ENCODE measurements at places on chromosomes 5 and 9.

DNA sequence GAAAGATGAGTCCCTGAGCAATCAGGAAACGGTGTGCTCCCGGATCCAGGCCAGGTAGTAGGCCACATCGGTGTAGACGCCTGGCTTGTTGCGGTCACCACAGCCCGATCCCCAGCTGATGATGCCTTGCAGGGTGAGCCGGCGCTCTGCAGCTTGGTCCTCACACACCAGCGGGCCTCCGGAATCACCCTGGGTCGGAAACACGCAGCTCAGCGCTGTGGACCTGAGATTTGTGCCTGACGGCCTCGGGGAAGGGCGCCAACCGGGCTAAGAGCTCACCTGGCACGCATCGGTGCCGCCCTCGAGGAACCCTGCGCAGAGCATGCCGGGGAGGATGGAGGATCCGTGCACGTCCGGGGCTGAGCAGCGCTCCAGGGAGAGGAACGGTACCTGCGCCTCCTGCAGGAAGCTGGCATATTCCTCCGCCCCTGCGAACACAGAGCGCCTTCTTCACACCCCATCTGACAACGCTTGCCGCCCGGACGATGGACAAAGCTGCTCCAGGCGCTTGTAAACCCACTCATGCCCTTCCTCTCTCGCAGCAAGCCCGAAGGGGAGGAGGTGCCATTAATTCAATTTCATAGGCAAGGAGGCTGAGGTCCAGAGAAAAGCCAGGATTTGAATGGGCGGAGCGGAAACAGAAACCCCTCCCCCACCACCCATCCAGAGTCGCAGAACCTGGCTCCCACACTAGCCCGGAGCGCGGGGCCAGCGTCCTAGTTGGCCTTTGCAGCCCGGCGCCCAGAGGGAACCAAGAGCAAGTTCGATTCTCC is 2.0 kb upstream of the PFN3 start:
- DNase-seq: no peak

DNA sequence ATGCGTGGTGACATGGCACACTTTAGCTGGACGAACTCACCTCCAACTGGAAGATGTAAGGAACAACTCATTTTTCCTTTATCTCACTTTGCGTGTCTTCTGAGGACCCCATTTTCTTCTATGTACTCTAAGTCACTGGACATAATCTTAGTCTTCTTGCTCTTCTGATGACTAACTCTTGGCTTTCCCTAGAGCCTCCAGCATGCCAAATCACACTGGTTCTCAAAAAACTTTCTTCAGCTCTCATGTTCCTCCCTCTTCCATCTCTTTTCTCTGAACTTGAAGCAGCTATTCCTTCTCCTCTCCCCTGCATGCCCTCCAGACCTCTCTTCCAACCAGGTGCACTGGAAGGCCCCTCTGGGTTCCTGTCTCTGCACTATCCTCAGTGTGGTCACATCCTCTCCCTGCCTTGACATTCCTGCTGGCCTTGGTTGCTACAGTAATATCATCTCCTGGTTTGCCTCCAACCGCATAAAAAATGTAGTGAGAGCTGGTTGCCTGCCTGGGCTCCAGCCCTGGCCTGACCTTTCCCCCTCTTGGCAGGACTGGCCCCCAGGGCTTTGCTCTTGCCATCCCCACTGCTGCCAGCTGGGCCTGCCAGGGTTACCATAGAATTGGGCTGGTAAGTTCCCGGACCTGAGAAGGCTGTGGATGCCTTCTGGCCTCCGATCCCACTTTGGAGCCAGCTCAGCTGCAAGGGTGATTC is 44.8 kb upstream of the BNC2 start:
- DNase-seq: no peak

- DNase-seq: no peak
Measured at GRCh38 chr9:70586476-70586875, 172.0 kb upstream of the KLF9 start.

- no peak for DNase-seq
Measured at GRCh38 chr5:16944816-16945562, 8.9 kb upstream of the MYO10 start.

GRCh38 chr9:13915131-13915530 is 398.8 kb downstream of the NFIB start:
- DNase-seq: no peak

DNA sequence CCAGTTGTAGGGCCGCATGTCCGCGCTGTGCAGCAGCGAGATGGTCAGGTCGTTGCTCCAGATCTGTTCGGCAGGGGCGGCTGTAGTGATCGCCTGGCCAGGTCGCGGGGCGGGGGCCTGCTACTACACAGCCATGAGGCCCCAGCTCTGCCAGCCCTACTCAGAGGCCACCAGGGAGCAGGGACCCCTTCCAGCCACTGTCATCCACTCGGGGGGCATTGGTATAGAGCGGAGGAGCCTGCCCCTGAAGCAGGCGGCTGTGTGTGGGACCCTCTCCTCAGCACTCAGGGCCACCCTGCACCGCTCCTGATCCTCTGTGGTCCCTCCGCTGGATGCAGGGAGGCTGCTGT is 1.7 kb downstream of the FBXW5 start:
- no peak for DNase-seq

- DNase-seq: no peak
Measured at GRCh38 chr9:113948891-113949570, 72.9 kb downstream of the ZNF618 start.

GRCh38 chr5:60972231-60972630 is 27.2 kb downstream of the NDUFAF2 start:
- no peak for DNase-seq

DNA sequence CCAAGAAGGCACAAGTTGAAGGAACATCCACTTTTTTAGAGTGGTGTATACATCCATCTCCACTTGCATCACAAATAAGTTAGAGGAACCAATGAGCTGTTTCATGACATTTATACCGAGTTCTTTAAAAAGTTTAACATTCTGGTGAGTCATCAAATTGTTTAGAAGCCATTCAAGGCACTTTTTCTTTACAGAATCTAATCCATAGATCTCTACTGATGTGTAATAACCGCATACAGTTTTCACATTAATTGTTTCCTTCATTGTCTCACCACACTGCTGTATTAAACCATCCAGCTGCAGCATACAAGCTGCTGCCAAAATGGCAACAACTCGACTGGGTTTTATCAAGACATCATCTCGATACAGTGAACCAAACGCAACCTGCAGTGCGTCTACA is 744 bp downstream of the GMCL2 start:
- DNase-seq: no peak

GRCh38 chr5:10149911-10150310 is 99.8 kb downstream of the ATPSCKMT start:
- DNase-seq: no peak

DNA sequence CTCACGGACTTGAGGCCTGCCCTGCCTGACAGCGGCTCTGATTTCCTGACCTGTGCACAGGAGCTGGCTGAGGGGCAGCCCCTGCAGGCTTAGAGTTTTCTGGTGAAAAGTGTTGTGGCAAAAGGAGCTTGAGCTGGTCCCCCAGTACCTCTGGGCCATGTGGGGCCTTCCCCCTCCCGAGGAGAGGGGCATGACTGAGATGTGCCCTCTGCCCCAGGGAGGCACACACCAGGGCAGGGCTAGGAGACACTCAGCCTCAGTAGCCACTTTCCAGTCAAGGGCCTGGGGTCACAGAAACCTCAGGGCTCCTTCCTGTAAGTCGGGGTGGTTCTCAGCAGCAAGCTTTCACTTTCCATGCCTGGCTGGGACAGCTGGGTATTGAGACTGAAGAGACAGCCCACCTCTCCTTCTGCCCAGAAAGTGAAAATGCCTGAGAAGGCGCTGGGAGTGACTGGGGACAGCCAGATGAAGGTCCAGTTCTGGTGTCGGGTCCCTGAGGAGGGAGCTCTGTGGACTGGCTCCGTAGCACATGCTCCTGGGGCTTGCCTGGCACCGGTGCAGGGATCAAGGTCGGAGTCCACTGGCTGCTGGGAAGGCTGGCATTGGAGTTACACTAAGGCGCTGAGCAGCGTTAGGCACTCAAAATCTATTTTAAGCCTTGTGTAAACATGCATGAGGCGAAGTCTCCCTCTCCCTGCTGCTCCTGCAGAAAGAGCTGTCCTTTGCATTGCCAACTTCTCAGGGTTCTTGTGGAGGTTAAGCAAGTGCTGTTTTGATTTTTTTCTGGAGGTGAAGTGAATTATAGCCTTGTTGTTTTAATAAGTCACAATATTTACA is 394.9 kb downstream of the GADD45G start:
- DNase-seq: peak; percentile 89

GRCh38 chr5:158152136-158152535 is 293.2 kb upstream of the CLINT1 start:
- no peak for DNase-seq

GRCh38 chr9:132494857-132495256 is 84.8 kb downstream of the CFAP77 start:
- DNase-seq: no peak

- no peak for DNase-seq
Measured at GRCh38 chr9:98002808-98003207, 19.7 kb downstream of the ANP32B start.

GRCh38 chr5:78824831-78825281 is 160.3 kb downstream of the ARSB start:
- DNase-seq: no peak

- DNase-seq: peak; percentile 71
Measured at GRCh38 chr9:120402741-120403542, 177.0 kb downstream of the CDK5RAP2 start.

DNA sequence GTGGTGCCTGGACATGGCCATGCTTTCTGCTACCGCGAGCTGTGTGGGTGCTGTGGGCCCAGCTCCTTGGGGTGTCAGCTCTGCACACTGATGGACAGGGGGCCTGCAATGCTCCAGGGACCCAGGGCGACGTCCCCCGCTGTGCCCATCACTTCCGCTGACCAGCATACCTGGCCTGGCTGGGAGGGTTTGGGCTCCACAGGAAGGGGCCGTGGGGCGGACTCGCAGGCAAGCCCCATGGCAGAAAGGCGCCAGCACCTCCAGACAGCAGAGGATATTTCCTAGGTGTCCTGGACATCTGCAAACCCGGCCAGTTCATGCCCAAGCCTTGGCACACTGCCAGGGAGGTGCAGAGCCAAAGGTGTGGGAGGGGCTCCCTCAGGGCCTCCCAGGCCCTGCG is 295.8 kb upstream of the IRX4 start:
- peak; percentile 72 for DNase-seq

- peak; percentile 89 for DNase-seq
Measured at GRCh38 chr5:172443441-172444109, 10.8 kb downstream of the SH3PXD2B start.

DNA sequence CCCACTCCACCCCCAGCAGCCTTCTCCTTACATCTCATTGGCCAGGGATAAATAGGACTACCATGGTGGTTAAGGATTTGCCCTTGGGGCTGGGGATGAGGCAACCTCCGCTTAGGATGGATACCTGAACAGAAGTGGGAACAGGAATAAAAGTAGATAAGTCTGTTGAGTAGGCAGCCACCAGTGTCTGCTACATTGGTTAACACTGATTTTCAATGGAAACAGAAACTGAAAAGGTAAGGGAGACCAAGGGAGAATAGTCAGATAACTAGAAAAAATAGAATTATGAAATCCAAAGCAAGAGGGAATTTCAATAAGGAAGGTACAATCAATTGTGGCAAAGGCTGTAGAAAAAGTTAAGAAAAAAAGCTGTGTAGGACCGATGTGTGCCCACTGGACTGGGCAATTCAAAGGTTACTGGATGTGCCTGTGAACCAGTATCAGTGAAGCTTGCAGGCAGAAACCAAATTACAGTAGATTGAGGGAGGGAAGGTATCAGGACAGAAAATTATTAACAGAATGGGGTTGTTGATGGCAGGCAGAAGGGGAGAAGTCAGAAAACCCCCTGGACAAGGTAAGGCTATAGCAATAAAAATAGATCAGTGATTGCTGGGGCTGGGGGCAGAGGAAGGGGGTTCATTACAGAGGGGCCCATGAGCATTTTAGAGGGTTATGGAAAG is 48.7 kb downstream of the DNAJC21 start:
- DNase-seq: no peak

DNA sequence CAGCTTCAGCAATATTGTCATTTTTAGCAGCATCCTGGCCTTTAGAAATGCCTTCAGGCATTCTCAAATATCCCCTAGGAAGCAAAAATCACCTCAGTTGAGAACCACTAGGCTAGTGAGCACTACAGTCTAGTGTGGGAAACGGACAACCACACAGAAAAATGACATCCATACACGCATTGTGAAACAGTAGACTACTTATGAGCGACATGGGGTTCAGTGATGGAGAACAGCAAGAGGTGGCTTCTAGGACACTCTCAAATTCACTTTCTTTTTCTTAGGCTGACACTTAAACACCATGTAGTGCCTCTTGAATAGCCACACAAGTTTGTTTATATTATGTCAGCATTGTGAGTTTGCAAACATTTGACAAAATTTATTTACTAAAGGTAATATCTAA is 203.0 kb downstream of the KDM4C start:
- DNase-seq: no peak

- no peak for DNase-seq
Measured at GRCh38 chr5:66377747-66378146, 218.4 kb upstream of the MAST4 start.

- DNase-seq: no peak
Measured at GRCh38 chr9:105414947-105415661, 32.7 kb upstream of the FSD1L start.

DNA sequence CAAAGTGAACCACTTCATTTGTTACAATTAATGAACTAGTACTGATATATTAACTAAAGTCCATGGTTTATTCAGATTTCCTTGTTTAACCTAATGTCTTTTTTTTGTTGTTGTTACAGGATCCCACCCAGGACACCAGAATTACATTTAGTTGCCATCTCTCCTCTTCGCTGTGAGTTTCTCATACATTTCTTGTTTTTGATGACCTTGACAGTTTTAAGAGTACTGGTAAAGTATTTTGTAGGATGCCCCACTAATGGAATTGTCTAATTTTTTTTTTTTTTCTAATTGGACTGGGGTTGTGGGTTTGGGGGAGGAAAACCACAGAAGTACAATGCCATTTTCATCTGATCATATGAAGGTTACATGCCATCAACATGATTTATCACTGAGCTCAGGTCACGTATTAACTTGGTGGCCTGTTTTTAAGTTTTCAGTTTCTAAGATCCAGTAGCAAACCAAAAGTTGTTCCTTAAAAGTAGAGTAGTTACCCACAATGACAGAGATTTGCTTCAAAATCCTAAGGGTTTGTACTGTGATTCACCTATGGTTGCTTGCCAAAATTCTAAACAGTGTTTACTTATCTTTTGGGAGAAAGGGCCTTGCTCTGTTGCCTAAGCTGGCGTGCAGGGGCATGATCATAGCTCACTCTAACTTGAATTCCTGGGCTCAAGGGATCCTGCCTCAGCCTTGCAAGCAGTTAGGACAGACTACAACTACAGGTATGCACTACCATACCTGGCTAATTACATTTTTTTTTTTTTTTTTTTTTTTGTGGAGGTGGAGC is 4.5 kb upstream of the OTULIN start:
- DNase-seq: no peak

GRCh38 chr5:140609126-140609525 is 23.8 kb downstream of the CD14 start:
- DNase-seq: peak; percentile 78

DNA sequence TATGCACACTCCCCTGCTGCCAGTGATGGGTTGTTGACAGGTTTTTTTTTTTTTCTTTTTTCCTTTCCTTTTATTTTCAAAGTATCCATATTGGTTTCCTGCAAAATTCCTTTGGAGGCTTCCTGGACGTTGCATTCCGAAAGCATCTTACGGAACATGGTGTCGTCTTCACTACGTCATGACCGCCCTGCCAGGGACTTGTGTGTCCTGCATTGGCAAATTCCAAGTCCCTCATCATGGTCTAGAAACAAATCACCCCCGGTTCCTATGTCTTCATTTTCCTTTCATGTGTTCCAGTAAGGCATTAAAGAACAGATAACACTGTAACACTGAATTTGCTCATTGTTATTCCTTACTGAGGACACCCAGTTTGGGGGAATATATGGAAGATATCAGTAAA is 35.0 kb upstream of the ADAMTSL1 start:
- DNase-seq: no peak

Data from cardiac septum (tissue), 1 donor.